ENCODE measurements at places on chromosomes 13 and 19. TPM values are rescaled to one million over a fixed set of nuclear protein-coding genes. Genes with fewer than 3 reads are reported as not detected.

DNA sequence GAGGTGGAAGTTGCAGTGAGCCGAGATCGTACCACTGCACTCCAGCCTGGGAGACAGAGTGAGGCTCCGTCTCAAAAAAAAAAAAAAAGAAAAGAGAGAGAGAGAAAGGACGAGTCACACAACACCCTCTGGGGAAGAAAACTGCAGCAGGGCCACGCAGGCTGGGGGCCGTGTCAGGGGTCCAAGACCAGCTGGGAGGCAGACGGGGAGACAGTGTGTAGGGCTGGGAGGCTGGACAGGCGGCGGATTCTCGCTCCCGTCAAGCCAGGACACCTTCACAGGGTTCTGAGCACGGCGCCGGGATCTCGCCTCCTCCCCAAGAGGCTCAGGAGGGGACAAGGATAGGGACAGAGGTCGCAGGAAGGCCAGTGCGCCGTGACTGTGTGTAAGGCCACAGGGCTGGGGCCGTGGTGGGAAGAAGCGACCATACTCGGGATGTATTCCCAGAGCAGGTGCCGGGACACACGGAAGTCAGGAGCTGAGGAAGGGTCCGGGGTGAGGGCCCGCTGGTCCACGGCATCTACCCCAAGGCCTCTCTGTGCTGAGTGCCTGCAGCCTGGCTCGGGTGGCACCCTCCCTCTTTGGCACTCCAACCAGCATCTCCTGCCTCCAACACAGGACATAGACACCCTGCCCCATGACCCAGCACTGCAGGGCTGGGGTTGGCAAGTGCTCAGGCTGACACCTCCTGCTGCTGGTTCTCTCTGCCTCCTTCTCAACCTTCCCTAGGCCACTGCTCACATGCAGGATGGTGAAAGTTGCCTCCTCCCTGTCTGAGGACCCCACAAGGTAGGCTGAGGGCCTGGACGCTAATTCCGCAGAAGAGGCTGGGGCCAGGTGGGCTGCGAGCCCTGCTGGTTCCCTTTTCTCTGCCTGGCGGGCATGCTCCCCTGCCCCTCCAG is 21.2 kb downstream of the ZNF787 start:
- DNase-seq: no peak

- DNase-seq: no peak
Measured at GRCh38 chr19:45954156-45954555, 19.5 kb downstream of the NOVA2 start.

- no peak for DNase-seq
Measured at GRCh38 chr19:18460900-18461299, 23.0 kb upstream of the ISYNA1 start.

DNA sequence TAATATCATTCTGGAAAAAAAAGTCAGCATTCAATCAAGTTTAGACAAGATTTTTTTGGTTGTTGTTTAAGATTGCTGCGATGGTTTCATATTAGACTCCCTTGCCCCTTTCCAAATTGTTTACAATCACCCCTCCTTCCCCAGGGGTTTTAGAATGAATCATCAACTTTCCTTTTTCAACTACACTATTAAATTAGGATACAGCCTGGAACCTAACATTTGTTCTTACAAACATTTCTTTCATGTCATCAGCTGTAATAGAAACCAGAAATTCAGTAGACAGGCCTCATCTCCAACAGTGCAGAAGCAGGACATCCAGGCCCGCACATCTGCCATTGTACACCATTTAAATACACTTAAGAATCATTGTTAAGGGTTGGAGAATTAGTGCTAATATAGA is 44.4 kb upstream of the WDFY2 start:
- no peak for DNase-seq

- DNase-seq: no peak
Measured at GRCh38 chr19:49690079-49690655, 749 bp upstream of the CPT1C start.

GRCh38 chr13:99417201-99418102 is 83.8 kb upstream of the TM9SF2 start:
- no peak for DNase-seq

DNA sequence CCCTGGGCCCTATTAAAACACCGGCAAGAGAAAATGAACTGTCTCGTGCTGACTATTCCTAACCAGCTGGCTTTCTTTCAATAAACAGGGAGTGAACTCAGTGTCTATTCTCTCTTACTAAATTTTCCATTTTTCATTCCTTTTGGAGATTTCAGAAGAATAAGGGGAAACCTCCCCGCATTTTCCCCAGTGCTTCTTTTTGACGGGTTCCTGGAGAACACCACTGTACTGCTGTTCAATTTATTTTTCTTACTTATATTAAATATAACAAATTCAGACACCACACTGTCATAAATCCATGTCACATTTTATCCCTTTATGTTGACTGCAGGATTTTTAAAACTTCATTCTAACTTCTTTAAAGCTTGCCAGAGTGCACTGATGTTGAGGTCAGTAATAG is 75.8 kb downstream of the DCLK1 start:
- no peak for DNase-seq

DNA sequence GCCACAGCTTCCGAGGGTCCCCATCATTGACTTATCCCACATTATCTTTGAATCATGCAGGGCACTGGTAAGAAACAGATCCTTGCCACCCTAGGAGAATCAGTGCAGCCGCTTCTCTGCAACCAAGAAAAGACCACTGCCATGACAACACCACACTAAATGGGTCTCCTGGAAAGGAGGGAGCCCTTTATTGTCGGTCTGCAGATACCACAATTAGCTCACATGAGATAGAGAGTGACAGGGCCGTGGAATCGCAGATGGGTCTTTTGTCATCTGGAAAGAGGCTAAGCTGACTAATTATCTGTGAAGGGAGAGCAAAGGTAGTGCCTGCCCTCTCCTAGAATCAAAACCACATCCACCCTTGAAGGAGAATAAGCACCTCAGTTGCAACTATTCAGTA is 178.3 kb upstream of the MYO16 start:
- DNase-seq: no peak

DNA sequence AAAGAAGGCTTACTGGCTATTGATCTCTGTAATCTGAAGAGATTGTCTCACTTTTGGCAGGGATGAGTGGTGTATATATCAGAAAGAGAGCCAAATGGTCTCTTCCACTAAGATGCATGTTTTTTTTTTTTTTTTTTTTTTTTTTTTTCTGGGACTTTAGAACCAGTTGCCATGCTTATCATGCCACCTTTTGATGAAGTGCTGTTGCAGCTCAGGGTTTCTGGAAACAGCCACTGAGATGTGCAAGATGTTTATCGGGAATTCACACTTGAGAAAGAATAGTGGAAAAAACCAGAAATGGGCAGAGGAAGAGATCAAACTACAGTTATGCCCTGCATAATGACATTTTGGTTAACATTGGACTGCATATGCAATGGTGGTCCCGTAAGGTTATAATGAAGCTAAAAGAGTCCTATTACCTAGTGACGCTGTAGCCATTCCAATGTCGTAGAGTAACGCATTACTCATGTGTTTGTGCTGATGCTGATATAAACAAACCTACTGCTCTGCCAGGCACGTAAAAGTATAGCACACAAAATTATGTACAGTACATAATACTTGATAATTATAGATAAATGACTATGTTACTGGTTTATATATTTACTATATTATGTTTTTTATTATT is 121.0 kb downstream of the KLF5 start:
- DNase-seq: no peak

DNA sequence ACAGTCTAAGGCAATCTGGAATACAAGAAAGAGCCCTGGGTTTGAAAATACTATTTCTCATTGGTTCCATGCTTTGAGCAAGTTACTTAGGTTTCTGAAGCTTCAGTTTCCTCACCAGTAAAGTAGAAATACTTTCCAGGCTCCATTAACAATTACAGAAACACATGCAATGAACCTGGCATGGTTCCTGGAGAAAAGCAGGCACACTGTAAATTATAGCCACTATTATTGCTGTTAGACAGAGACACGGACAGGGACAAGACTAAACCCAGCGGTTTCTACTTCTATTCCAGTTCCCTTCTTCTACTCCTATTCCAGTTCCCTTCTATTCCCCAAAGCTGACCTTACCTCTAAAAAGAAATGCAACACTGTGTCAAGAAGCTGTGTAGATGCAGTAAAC is 41.2 kb downstream of the MIPEP start:
- DNase-seq: no peak

The WTIP gene
- total RNA-seq: 103 TPM

The BRCA2 gene
- total RNA-seq: 4.2 TPM

The C2CD4C gene
- 6.0 TPM for total RNA-seq

The CCDC194 gene
- total RNA-seq: 1.8 TPM

The IFNL1 gene
- total RNA-seq: not detected

All from G401 (cell line).